Neural crest cell (in vitro differentiated cells): ENCODE measurements at places on chromosomes 2 and 18.
A peak's percentile ranks its signal among the peaks of the same experiment; 100 is the strongest.

DNA sequence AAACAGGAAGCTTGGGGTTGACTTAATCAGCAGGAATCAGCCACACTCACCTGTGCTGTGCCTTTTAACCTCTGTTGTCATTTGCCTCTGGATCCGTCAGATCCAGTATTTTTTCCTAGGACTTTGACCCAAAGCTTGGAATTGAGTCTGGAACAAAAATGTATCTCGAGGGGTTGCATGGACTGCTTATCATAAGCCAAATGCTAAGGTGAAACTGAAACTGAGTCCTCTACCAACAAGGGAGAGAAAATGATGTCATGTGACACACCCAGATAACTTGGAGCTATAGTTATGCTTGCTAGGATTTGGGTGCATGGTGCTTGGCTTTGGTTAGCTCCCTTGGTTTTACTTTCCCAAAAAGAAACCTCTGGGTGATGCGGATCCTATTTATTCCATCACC lies 2158.6 kb upstream of the PIK3C3 start:
- no peak for DNase-seq

DNA sequence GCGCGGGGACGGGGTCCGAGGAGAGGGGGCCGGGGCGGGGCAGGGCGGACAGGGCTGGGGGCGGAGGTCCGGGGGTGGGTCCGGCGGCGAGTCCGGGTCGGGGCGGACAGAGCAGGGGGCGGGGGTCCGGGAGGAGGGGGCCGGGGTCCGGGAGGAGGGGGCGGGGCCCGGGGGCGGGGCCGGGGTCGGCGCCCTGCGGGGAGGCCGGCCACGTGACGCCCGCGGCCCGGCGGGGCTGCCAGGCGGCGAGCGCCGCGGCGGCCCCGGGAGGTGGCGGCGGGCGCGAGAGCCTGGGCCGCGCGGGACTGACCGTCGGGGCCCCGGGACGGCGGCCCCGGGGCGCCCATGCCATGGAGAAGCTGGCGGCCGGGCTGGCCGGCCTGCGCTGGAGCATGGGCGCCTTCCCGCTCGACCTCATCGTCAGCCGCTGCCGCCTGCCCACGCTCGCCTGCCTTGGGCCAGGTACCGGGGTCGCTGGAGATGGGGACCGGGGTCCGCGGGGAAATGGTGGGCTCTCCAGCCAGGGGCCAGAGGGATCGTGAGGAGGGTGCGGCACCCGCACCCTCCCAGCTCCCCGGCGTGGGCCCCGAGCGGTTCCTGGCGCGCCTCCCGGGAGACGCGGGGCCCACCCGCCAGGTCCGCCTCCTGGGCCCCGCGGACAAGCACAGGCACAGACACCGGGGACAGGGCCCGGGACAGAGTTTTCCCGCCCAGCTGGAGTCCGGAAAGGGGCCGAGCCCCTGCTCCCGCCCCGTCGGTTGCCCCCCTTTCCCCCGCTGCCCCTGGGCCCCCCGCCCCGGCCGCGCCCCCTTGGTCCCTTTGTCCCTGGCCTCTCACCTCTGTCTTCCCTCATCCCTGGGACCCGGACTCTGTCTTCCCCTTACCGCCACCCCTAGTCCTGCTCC lies at the start of gene GAREM2:
TSS of gene GAREM2 (plus strand) at position 218 of the 905 bp plus-strand sequence. CDS start at position 351, 133 bp downstream.
- DNase-seq: no peak

DNA sequence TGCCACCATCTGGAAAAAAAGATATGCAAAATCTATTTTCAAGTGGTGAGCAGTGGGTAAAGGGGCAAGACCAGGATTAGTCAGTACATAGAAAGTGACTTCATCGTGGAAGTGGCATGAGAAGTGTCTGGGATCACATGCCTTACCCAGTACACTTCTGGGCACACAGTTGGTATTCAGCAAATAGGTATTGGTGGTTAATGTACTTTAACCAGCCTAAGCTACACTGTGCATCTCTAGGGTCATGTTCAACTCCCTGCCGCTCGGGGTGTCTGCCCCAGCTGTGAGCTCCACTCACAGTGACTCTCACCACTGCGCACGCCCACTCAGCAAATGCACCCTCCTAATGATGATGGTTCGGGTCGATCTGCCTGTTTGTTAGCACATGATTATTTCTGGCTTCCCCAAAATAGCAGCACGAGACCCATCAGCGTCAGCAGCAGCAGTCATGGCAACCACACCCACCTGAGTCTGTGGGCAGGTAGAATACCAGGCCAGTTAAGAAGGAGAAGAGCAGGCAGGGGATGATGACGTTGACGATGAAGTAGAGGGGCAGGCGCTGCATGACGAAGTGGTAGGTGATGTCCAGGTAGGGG lies 11.1 kb downstream of the CHRNA1 start:
- DNase-seq: no peak

DNA sequence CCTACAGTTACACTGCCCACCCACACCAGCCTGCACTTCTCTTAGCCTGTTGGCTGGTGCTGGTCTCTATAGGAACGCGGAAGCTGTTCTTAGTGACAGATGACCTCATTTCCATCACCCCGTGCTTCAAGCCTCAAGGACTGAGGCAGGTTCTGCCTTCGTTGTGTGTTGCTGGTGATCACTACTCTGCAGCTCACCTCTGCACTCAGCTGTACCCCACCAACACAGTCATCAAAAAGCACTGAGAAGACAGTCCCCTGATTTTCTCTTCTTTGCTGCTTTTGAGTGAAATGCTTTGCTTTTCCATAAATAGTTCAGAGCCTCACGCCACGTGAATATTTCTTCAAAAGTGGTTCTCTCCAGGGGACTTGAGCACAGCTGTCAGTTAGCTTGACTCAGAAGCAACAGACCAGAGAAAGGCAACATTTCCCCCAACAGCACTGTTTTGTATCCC lies 225.7 kb upstream of the CCDC150 start:
- no peak for DNase-seq

- peak; percentile 22 for DNase-seq
Measured at GRCh38 chr2:16006537-16007166, 66.3 kb downstream of the MYCN start.

GRCh38 chr2:152046940-152047339 lies 51.9 kb downstream of the CACNB4 start:
- DNase-seq: no peak

GRCh38 chr18:28890791-28891190 lies 713.9 kb upstream of the CDH2 start:
- DNase-seq: no peak

DNA sequence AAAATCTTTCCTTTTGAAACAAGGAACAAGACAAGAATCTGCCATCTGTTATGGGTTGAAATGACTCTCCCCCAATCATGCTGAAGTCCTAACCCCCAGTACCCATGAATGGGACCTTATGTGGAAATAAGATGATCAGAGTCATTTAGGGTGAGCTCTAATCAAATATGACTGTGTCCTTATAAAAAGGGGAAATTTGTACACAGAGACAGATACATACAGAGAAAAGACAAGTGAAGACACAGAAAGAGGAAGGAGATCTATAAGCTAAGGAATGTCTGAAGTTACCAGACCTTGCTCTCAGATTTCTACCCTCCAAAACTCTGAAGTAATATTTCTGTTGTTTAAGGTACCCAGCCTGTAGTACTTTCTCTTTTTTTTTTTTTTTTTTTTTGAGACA lies 15.7 kb downstream of the TGFBRAP1 start:
- no peak for DNase-seq

DNA sequence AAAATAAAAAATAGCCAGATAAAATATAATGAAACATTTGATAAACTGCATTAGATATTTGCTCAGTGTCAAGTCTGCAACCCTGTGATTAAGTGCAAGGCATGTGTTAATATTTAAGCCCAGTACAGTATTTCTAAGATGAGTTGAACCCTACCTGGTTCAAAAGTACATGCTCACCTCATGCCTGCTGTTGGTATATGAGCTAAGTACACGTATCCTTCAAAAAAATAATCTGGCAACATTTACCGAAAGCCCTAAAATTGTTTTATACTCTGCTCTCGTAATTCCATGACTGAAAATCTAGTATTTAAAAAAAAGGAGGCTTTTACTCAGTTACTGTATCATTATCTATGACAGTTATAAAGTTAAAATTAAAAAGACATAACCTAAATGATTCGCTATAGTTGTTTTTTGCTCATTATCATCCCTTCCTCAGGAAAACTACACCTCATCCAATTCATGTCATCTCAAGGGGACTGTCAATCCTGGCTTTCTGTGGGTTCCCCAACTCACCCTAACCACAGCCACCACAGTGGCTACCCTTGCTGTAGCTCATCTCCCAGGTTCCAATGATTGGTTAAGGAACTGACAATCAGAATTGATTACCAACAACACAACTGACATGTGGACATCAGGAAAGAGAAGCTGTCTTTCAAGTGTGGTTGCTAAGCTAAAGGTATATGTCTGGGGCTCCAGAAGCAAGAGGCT lies 10.6 kb downstream of the TLK1 start:
- no peak for DNase-seq

- no peak for DNase-seq
Measured at GRCh38 chr2:146207901-146208300, 1636.9 kb upstream of the ACVR2A start.

DNA sequence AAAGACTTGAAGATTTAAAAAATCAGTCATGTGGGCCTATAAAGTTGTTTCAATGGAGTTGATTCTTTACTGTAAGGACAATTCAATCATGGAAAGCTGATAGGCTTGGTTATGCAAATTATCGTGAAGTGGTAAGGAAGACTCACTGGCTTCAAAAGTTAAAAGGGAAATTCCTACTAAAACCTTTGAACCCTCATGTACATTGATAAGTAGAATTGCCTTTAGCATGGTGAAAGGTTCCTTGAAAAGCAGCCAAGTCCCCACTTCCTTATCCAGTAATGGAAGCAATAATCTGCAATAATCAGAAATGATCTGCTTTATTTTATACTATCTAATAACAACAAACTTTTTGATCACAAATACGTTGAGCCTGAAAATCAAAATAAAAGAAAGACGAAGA lies 14.4 kb upstream of the CCL20 start:
- DNase-seq: no peak

DNA sequence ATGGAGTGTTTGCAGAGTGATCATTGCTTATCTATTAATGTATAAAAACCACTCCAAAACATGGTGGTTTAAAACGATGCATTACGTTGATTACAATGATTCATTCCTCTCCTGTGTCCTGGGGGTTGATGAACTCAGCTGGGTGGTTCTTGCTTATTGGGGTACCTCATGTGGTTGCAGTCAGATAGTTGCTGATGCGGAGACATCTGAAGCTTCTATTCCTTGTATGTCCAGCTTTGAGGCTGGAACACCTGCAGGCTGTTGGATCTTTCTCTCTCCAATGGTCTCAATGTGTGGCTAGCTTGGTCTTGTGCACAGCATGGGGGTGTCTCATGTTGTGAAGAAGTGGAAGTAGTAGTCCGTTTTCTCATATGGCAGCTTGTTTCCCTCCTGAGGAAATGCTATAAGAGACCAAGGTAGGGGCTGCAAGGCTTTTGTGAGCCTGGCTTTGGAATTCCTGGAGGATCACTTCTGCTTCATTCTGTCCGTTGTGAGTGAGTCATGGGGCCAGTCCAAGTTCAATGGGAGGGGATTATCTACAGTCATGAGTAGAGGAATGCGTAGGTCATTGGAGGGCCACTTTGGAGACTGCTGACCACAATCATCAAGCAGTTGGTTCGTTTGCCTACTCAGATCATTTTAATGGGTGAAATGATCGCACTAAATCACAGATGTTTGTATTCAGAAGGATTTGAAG lies 601.0 kb downstream of the SLC4A3 start:
- DNase-seq: no peak

- peak; percentile 57 for DNase-seq
Measured at GRCh38 chr18:48781163-48781987, 169.4 kb downstream of the SMAD7 start.

DNA sequence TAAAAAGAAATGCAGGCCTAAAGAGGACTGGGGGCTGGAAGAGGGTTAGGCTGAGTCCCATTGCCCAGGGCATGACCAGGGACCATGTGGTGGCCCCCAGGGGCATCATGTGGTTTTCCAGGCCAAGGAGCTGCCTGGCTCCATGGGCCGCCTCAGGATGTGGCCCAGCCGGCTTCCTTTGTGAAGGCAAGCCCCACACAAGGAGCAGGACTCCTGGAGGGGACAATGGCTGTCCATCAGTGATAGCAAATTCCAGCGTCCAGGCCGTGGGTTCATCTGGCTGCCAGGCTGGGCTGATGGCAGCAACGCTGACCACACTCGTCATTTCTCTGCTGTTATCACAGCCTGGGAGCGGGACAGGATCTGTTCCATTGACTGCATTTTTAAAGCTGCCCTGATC lies 82.5 kb downstream of the GBX2 start:
- peak; percentile 19 for DNase-seq

- no peak for DNase-seq
Measured at GRCh38 chr2:181164699-181165098, 184.3 kb downstream of the UBE2E3 start.

- DNase-seq: no peak
Measured at GRCh38 chr18:48862132-48862531, 88.6 kb downstream of the SMAD7 start.

GRCh38 chr2:71385012-71385411 lies 53.4 kb downstream of the ZNF638 start:
- DNase-seq: no peak

DNA sequence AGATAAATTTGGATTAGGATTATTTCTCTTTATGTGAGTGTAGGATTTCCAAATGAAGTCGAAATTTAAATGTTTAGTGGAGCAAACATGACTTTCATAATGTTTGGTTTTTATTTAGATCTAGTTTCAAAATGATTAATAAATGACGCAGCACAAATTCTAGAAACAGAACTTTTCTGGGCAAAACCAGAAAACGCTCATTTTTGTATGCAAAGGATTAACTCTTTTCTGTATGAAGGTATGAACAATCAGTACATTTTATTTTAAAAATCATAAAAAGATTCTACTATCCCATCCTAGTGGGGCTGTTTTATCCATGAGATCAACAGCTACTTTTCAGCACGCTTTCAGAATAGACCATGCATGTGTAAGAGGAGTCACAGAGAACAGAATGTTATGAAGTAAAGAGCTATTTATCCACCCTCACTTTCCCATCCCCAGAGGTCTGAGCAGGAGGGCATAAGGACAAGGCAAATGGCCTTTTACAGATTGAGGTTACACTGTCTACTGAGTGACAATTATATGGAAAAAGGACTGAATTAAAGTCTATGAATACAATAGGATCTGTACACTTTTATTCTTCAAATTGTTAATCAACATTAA lies 270.8 kb downstream of the ZEB2 start:
- no peak for DNase-seq

GRCh38 chr2:65349863-65350262 lies 82.5 kb downstream of the SPRED2 start:
- DNase-seq: no peak

GRCh38 chr18:36503477-36503876 lies 206.0 kb downstream of the FHOD3 start:
- DNase-seq: no peak

GRCh38 chr2:95301876-95302641 lies 4.9 kb downstream of the KCNIP3 start:
- no peak for DNase-seq
